ENCODE measurements at places on chromosomes 1 and 21.

DNA sequence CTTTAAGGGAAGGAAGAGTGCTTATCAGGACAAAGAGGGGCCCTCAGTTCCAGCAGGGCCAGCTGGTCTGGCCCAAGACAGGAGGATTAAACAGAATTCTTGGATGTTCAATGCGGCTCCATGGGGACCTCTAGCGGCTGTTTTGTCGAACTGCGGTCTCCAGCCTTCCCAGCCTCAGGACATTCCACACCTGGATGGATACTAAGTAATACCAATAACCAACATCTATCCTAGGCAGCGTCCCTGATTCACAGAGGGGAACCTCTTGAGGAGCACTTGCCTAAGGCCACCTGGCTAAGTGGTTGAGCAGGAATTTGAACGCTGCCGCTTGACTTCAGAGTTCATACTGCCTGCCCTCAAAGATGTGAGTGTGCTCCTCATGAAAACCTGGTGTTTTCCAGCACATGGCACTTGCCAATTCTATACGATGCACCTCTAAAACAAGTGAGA lies 15.5 kb upstream of the CD247 start:
- DNase-seq = peak; percentile 44

DNA sequence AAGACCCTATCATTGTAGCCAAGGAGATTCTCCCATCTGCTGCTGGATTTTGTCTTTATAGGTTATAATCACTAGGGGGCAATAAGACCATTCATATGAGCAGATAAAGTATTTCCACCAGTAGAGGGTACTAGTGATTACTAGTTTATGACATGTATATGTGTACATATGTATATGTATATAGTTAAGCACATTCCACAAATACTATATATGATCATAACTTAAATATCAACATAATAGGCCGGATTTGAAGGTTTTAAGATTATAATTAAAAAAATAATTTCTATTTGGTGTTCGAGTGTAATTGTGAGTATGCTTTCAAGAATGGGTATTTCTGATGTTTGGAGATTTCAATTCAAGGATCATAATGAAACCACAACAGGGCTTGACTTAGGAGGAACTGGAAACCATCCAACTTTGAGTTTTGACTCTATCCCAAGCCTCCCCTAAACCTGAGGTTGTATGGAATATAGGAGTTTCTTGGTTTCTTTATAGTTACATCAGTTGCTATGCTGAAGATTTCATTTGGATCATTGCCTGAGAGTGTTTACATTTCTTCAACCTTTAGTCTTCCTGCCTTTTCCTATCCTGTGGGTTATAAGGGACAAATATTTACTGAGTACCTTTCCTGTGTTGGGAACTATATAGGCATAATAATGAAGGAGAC lies 16.9 kb downstream of the TCEANC2 start:
- peak; percentile 49 for DNase-seq

DNA sequence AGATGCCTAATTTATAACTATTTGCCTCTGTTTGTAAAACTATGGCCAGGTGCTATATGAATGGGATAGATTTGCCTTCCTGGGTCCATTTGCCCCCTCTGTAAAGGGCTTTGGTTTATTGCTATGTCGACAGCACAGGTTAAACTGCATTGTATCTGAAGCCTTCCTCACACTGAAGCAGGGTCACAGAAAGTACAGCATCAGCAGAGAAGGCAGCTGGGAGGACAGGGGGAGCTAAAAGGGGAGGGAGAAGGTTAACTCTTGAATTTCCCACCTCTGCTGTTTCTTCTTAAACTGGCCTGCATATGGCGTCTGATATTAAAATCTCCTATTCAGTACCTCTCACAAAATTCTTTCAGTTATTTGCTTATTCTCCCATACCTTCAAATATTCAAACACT lies 297.4 kb downstream of the TM2D1 start:
- no peak for DNase-seq

DNA sequence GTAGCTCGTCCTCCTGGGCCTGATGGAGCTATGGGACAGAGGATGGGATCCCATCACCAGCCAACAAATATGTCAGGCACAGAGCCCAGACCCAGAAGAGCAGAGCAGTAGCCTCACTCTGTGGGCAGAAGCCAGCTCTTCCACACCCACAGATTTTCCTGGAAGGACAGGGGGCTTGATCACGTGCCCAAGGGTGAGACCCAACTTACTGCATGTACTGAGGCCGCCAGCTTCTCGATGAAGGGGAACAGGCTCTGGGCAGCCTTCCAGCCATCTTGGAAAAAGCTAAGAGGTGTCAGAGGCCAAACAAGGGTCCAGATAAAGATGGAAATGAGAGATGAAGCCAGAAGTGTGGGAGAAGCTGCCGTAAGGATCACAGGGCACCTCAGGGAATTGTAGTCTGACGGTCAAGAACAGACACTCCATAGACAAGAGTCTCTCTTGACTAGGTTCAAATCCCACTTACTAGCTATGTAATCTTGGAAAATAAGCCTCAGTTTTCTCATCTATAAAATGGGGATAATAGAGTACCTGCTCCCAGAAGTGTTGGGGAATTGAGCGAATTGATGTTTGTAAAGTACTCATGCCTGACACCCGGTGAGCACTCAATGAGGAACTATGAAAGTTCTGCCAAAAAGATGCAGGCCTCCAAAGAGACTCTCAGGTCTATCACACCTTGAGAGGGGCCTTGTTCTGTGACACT lies 17.0 kb upstream of the TCEA3 start:
- DNase-seq = no peak

GRCh38 chr1:156360534-156360933 lies 8.5 kb upstream of the RHBG start:
- DNase-seq = no peak

GRCh38 chr1:237712082-237712481 lies 178.6 kb downstream of the ZP4 start:
- DNase-seq = no peak

DNA sequence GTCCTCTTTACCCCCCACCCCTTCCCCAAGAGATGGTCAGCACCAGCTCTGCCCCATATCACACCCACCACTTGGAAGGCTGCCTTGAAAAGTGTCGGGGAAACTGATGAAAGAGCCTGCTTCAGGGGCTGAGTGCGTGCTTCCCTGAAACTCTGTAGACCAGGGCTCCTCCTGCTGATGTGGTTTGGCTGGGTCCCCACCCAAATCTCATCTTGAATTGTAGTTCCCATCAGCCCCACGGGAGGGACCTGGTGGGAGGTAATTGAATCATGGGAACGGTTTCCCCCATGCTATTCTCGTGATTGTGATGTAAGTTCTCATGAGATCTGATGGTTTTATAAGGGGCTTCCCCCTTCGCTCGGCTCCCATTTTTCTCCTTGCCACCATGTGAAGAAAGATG lies 36.4 kb downstream of the UBIAD1 start:
- no peak for DNase-seq

GRCh38 chr1:165129568-165130164 lies 226.8 kb downstream of the LMX1A start:
- peak; percentile 74 for DNase-seq

- no peak for DNase-seq
Measured at GRCh38 chr1:33177996-33178540, 3.8 kb downstream of the TRIM62 start.

DNA sequence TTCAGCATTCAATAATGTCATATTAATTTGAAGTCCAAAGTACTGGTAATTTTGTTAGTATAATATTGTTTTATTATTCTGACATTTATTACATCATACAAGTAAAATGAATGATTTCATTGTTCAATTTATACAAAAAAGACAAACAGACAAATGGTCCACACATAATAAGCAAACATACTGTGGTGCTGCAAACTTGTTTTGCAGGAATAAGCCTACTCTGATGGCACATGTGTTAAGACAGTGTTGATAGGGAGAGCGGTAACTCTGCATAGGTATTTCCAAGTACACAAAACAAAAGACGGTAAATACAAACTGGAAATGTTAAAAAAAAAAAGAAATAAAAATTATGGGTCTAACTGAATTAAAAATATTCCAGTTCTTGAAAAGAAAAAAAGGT lies 59.7 kb upstream of the DPYD start:
- DNase-seq = no peak

GRCh38 chr1:99481391-99481996 lies 164.4 kb upstream of the PALMD start:
- peak; percentile 78 for DNase-seq

- no peak for DNase-seq
Measured at GRCh38 chr21:25307489-25307888, 299.8 kb downstream of the MRPL39 start.

DNA sequence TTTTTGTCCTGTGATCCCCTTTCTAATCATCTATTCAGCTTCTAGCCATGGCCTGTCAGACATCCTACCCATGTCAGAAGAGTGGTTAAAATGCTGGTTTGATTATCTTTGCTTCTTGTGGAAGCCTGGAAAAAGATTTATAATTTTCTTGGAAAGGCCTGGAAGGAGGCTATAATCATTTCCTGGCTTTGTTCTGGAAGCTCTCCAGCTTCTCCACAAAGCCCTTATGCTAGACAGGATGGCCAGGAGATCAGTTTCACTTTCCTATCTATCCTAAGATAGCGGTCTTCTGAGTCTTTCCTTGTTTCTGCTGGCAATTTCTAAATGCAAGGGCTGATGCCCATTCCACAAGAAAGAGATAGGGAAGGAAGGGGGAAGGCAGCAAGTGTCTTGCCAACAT lies 90.9 kb upstream of the SLC44A3 start:
- DNase-seq = no peak

GRCh38 chr1:5877683-5878530 lies 114.3 kb downstream of the NPHP4 start:
- no peak for DNase-seq

DNA sequence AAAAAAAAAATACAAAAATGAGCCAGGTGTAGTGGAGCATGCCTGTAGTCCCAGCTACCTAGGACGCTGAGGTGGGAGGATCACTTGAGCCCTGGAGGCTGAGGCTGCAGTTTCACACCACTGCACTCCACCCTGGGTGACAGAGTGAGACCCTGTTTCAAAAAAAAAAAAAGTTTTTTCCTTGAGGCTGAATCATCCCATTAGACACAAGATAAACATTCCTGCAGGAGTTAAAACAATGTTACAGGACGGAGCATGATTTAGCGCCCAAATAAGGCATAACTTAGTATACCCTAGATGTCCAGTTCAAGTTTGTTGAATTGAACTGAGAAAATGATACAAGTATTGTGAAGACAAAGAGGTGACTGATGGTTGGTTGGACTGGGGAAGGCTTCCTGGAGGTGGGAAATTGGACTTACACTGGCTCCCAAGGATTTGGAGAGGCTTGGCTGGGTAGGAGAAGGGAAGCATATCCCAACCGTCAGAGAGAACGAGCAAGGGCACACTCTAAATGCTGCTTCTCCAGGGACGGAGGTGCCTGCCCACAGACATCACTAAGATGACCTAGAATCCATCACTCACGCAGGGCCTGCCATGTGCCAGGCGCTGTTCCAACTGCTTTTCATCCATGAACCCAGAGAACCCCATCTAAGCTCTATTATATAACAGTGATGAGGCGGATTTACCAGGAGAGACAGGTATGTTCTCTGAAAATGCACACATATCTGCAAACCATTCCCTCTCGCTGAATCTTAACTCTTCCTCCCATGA lies 610.6 kb downstream of the KIF26B start:
- DNase-seq = no peak

DNA sequence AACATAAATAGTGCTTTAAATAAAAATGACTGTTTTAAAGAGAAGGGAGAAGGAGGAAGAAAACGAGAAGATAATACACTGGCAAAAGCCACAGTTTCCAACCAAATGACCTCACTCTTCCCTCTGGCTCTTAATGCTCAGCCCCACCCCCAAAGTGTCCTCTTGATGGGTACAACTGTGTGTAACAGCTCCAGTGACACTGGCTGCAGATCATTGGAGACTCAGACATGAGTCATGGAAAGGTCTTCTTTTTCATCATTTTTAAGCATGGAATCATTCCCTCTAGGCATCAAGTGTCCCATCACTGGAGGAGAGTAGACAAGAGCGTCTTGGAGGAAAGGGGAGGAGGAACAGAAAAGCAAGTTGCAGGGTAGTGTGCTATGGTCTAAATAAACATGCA lies 333.0 kb downstream of the PAPPA2 start:
- DNase-seq = no peak

DNA sequence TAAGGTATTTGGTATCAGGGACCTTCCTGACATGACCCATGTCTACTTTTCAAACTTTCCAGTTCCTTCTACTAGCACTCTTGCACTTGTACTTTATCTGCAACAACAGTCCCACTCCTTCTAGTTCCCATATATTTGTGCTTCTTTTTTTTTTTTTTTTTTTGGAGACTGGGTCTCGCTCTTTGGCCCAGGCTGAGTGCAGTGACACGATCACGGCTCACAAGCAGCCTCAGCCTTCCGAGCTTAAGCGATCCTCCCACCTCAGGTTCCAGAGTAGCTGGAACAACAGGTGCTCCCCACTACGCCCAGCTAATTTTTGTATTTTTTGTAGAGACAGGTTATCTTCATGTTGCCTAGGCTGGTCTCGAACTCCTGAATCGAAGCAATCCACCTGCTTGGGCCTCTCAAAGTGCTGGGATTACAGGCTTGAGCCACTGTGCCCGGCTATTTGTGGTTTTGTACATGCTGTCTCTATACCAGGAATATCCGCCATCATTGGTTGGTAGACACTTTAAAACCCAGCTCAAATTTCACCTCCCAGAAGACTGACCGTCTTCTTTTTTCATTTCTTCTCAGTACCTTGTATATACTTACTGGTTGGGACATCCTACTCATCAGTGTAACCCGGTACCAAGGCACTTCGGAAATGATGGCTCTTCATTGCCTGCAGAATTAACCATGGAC lies 1.1 kb downstream of the ZMYM1 start:
- DNase-seq = no peak

- DNase-seq = no peak
Measured at GRCh38 chr21:26949830-26950229, 17.1 kb downstream of the ADAMTS5 start.
